Stimulated activated CD8-positive, alpha-beta memory T cell treated with anti-CD3 and anti-CD28 coated beads, Interleukin-4, amount 100 ng/mL, for 1 hour (primary cell): ENCODE measurements at places on chromosomes 1 and 21.

- no peak for DNase-seq
Observed at GRCh38 chr1:240435996-240436566, 175.9 kb downstream of the GREM2 start.

DNA sequence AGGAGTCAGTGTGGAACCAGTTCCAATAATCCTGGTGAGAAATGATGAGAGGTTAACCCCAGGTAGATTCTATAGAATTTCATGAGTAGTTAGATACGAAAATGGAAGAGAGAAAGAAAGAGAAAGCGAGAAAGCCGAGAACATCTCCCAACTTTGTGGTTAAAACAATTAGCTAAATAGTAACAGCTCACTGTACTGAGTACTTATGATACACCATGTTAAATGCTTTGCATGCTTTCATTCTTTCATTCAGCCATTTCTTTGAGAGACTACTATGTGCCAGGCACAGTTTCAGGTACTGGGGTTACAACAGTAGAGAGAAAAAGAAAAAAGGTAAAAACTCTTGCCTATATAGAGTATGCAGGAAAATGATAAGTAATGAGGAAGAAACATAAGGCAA is 109.7 kb upstream of the SYT6 start:
- no peak for DNase-seq

- no peak for DNase-seq
Observed at GRCh38 chr1:225449774-225450173, 21.9 kb upstream of the LBR start.

GRCh38 chr1:30777904-30778153 is 20.3 kb upstream of the LAPTM5 start:
- DNase-seq = no peak

DNA sequence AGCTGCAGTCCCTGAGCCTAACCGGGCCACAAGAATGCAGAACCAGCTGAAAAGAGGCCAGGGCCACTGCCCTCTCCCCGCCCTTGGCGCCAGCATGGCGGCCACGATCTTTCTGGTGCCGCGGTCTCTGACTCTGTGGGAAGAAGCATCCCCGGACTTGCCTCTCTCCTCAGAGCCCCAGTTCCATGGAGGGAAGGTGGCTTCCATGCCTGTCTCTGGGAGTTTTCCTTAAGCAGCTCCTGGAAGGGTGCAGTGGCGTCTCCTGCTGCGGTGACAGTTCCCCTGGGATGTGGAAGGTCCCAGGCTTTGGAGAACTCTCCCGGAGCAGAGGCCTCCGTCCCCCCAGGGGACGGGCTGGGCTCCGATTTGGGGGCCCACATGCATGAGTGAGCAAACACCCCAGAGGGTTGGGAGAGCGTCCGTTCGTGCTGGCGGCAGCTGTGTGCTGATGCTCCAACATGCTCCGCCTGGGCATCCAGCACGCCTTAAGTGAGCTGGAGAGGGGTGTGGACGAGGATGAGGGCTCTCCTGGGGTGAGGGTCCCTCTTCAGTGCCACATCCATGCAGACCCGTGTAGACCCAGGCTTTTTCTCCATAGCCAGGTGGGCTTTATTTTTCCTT is 109.8 kb upstream of the COL6A1 start:
- DNase-seq = no peak

- no peak for DNase-seq
Observed at GRCh38 chr1:237903961-237904360, 13.2 kb upstream of the ZP4 start.

DNA sequence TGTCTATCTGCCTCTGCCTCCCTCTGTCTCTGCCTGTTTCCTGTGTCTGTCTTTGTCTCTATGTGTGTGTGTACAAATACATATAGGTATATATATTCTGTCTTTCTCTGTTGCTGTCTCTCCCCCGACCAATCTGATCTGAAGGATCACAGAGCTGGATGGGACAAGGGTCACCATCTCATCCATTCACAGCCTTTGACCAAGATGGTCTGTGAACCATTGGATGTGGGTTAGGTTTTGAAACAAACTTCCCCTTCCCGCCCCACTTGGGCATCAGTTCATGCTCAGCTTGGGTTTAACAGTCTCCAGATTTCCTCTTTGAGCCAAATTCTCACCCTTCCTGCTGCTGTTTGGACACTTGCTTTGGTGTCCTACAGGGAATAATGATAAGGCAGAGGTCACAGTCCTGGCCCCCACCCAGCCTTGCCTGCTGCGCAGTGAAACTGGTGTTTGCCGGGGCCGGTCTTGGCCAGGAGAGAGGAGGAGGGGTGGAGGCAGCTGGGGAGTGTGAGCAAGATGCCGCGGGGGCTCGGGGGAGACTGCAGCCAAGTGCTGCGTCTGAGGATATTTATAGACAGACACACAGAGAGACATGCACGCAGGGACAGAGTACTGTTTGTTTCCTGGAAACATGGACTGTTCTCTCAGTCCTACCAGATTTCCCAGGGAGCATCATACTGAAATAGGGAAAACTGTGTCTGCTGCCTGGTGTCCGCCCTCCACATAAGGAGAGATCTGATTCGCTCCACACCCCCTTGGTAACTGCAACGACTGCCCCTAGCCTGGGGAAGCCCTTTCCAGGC is 27.0 kb upstream of the BTG2 start:
- no peak for DNase-seq

DNA sequence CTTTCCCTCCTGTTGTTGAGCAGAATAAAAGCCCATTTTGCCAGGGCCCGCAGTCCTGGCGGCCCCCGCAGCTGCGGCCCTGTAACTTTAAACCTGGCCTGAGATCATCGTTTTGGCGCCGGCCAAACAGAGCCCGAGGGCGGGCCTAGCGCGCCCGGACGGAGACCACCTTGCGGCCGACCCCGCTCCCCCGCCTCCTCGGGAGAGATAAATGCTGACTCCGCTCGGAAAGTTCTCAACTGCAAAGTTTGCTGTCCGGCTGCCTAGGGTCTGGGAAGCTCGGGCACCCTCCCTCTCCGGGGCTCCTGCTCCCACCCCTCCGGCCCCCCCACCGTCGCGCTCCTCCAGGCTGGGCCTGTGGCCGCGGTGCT is at the start of gene PDPN:
Gene PDPN, plus strand, starts transcription at position 238 of the 371 bp plus-strand sequence. CDS start 202 bp downstream, outside the sequence.
- no peak for DNase-seq

GRCh38 chr1:93552741-93553455 is 105.0 kb downstream of the FNBP1L start:
- no peak for DNase-seq

- DNase-seq = no peak
Observed at GRCh38 chr1:153506386-153506785, 29.4 kb downstream of the S100A6 start.

GRCh38 chr1:246725191-246725590 is 982 bp downstream of the SCCPDH start:
- DNase-seq = no peak

DNA sequence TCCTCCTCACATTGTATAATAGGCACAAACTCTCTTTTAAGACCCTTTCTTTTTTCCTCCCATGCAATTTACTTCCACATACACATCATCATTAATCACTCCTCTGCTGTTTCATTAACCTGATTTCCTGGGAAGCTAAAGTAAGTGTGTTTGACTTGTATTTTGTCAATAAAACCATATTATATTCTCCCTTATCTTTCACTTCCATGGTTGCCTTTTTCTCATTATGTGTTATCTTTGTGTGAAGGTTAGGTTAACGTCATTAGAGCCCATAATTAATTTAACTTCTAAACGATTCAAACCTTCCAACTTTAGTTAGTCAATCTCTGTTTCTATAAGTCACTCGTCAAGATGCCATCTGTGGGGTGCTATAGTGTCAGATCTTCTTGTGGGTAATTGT is 313.0 kb downstream of the PAPPA2 start:
- DNase-seq = no peak

GRCh38 chr1:19885821-19886220 is 3.6 kb downstream of the OTUD3 start:
- DNase-seq = no peak

GRCh38 chr1:62117018-62117750 is 77.5 kb upstream of the L1TD1 start:
- no peak for DNase-seq

DNA sequence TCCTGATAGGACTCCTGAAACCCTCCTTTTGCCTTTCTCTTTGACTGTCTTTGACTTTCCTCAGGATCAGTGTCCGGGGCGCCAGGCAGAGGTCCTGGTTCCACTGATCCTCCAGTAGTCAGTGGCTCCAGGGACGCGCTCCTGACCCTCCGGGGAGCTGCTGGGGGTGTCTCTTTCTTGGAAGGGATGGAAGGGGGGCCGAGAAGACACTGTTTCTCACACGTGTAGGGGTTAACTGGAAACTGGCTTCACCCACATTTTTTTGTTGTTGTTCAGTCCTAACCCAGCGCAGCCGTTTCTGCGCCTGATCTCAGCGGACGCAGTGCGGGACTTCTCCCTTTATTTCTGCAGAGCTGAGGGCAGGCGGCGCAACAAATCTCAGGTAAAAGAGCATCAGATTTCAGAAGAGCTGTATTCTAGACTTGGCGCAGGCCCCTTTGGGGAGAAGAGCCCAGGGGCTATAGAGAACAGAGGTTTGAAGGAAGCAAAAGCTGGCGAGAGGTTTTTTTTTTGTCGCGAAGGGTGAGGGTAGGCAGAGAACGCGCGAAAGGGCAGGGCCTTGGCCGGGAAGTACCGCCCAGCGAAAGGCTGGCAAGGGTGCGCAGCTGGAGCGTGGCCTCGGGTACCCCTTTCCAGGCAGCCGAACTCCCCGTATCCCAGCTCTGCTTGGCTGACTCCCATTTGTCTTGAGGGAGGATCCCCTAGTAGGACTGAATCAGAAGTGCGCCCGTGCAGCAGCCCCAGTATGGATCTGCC is 4.3 kb upstream of the LHX9 start:
- DNase-seq = no peak

- DNase-seq = no peak
Observed at GRCh38 chr1:172449585-172450523, 6.0 kb upstream of the PIGC start.

- no peak for DNase-seq
Observed at GRCh38 chr1:75533085-75533484, 77.8 kb downstream of the SLC44A5 start.

GRCh38 chr21:45164124-45164511 is 89.7 kb downstream of the ADARB1 start:
- DNase-seq = no peak

GRCh38 chr1:107748531-107748930 is 216.4 kb downstream of the VAV3 start:
- no peak for DNase-seq

- DNase-seq = no peak
Observed at GRCh38 chr1:94620345-94621031, 78.9 kb upstream of the F3 start.

DNA sequence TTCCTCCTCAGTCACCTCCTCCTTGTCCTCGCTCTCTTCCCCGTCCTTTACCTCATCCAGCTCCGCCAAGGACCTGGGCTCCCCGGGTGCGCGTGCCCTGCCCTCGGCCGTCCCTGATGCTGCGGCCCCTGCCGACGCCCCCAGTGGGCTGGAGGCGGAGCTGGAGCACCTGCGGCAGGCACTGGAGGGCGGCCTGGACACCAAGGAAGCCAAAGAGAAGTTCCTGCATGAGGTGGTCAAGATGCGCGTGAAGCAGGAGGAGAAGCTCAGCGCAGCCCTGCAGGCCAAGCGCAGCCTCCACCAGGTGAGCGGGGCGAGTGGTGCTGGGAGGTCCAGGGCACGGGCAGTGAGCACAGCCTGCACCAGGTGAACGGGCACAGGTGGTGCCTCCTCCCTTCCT is 76.2 kb downstream of the SKI start:
- no peak for DNase-seq

DNA sequence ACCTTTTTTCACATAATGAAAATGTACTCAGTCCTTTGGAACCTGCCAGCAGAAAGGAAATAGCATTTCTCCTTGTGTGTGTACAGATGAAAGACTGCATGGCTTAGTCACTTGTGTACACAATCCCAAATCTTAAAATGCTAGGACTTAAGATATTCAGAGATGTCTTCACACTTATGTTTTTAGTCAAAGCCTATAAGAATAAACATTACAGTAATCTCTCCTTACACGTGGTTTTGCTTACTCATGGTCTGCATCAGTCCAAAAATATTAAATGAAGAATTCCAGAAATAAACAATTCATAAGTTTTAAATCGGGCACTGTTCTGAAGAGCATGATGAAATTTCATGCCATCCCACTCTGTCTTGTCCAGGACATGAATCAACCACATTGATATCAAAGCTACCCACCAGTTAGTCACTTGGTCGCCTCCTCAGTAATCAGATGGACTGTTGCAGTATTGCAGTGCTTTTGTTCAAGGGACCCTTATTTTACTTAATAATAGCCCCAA is 75.7 kb upstream of the RRP15 start:
- DNase-seq = no peak

DNA sequence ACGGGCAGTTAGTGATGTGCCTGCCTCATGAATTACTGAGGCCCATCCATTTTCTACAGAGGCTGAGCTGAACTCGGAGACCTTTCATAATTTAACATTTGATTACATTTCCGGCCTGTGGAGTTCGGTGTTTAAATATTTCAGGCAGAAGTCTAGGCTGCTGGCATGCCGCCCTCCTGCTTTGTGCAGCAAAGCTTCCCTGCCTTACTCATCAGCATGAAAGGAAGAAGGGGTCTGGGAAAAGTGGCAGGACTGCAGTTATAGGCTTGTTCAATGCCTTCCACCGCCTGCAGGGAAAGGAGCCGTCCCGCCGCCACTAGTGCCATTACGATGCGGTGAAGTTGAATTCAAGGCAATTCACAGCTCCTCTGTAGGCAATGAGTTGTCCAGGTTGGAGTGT is 527.9 kb downstream of the NPHP4 start:
- no peak for DNase-seq

- DNase-seq = no peak
Observed at GRCh38 chr21:42256316-42256715, 37.4 kb downstream of the ABCG1 start.

GRCh38 chr1:5896706-5897660 is 95.2 kb downstream of the NPHP4 start:
- DNase-seq = no peak

GRCh38 chr21:35015435-35016024 is 33.6 kb downstream of the RUNX1 start:
- DNase-seq = no peak

DNA sequence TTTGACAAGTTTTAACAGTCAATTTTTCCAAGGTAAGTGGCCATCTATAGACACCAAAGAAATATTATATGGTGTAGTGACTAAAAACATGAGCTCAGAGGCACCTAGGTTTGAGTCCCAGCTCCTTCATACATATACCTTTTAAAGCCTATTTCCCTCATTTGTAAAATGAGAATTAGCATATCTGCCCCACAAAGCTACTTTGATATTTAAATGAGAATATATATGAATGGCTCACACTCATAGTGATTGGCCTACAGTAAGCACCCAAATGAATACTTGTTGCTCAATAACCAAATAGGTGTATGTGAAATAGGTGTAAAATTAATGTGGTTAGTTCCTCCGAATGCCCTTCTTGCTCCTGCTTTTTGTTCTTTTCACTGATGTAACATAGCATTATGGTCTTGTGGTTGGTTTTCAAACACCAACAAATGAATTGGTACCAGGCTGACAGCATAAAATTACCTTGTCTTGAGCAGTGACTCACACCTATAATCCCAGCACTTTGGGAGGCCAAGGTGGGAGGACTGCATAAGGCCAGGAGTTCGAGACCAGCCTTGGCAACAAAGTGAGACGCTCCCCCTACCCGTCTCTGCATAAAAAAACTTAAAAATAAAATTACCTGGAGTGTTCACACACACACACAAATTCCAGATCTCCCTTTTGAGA is 25.3 kb downstream of the CNIH4 start:
- no peak for DNase-seq
